A549 treated with Hydrocortisone at 1 μM for 4 hours (cell line): ENCODE measurements at places on chromosomes 3 and 15. TPM values are rescaled to one million over a fixed set of nuclear protein-coding genes. Genes with fewer than 3 reads are reported as not detected.

The KY gene
- 0.08 to 0.20 TPM (median 0.13 TPM) in 5 replicates for total RNA-seq

The XRN1 gene
- 2.9 to 6.3 TPM (median 4.2 TPM) in 5 replicates for total RNA-seq

The VILL gene
- total RNA-seq, result 0.06 to 0.21 TPM (median 0.09 TPM) in 4 of 5 replicates, not detected in the other

The LIPC gene
- total RNA-seq, result 0.07 to 0.17 TPM (median 0.12 TPM) in 5 replicates

The LSAMP gene
- 0.13 to 0.22 TPM (median 0.14 TPM) in 5 replicates for total RNA-seq
